ENCODE measurements at places on chromosomes 1 and 21.

GRCh38 chr1:161949548-161949947, 74.1 kb downstream of the OLFML2B start:
- DNase-seq = no peak

DNA sequence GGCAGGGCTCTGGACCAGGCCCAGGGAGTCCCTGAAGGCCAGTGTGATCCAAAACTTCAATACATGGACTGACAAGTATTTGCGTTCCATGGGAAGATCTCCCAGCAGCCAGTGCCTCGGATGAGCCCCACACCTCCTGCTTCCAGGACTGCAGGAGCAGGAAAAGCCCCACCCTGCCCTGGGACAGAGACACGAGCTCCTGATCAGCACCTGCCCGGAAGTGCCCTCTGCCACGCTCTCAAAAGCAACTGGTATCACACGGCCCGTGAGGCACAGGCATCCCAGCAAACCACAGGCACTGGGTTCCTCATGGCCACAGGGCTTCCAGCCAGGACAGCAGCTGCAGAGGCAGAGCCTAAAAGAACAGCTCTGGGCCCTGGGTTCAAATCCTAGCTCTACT, 48.6 kb downstream of the ACOT7 start:
- no peak for DNase-seq

GRCh38 chr21:42453224-42453985, 42.6 kb downstream of the RSPH1 start:
- DNase-seq = no peak

DNA sequence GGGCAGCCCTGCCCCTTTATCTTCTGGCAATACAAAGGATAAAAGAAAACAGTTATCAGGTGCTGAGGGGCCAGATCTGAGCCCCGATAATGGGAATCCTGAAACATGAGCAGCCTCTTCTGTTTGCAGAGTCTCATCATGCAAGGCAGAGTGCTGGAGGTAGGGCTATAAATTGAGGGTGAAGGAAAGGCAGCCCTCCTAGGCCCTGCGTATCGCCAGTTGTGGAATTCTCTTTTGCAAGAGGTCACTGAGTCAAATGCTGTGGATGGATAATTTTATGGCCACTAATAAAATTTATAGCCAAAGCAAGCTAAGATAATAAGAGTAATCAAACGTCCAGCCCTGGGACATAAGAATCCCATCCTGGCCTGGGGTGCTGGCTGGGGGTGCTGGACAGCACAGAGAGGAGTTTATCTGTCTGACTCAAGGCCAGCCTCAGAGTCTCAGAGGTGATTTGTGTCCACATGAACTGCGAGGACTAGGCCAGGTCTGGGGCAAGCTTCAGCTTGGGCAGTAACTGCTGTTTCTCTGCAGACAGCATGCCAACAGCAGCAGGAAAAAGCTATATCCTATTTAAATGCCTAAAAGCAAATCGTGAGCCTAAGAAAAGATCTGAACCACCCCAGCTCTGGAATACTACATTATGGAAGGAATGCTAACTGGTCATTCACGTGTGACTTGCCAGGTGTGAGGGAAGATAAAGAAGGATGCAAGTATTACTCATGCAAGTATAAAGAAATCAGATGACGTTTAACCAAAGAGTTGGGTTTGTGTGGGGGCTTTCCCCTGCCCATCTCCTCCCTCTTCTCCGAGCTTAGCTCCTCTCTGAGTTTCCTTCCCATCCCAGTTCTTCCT, 254.8 kb downstream of the KIF26B start:
- DNase-seq = no peak

GRCh38 chr1:44616991-44617702, 57.1 kb downstream of the TMEM53 start:
- DNase-seq = no peak

GRCh38 chr1:12016182-12016581, 3.1 kb upstream of the MIIP start:
- no peak for DNase-seq

GRCh38 chr1:59229138-59229537, 67.8 kb upstream of the FGGY start:
- DNase-seq = no peak

DNA sequence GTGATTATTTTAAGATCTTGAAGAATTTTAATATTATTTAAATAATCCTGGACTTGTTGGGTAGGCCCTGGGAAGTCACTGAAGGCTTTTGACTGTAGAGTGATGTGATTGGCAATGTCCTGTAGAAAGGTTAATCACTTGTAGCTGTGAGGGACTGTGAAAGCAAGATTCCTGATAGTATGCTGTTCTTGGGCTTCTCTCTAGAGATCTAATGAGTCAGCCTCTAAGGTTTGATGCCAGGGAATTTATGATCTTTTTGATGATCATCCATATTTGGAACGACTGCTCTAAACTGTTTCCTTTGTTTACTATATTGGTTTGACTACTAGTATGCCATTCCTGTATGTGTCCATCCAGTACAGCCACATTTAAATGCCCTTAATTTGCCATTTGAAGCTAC, 56.5 kb downstream of the CAMSAP2 start:
- DNase-seq = no peak

GRCh38 chr1:179865377-179865776, 12.2 kb downstream of the TOR1AIP2 start:
- DNase-seq = no peak

Measured in CD4-positive, alpha-beta T cell (primary cell).